CD8-positive, alpha-beta memory T cell (primary cell): ENCODE measurements at places on chromosomes 1 and 21.
A peak's percentile ranks its signal among the peaks of the same experiment; 100 is the strongest.

DNA sequence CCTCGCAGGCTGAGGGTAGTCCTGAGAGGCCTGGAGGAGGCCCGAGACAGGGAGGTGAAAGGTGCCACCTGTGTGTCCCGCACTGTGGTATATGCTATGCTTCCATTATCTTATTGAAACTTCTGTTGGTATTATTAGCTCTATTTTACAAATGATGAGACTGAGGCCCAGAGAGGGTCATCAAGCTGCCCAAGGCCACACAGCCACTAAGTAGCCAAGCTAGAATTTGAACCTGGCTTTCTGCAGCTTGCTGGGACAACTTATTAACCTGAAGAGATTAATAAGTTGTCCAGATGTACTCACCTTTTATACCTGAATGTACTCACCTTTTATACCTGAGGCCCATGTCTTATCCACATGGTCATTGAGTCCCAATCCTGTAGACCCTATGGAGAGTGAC, 83.0 kb downstream of the EPHB2 start:
- H3K27ac ChIP-seq = no peak overlapping the region
- no peaks in the 10 kb centered on the region for H3K27me3 ChIP-seq
- H3K4me1 ChIP-seq = no peaks in the 10 kb centered on the region
- no peak overlapping the region for H3K4me3 ChIP-seq

DNA sequence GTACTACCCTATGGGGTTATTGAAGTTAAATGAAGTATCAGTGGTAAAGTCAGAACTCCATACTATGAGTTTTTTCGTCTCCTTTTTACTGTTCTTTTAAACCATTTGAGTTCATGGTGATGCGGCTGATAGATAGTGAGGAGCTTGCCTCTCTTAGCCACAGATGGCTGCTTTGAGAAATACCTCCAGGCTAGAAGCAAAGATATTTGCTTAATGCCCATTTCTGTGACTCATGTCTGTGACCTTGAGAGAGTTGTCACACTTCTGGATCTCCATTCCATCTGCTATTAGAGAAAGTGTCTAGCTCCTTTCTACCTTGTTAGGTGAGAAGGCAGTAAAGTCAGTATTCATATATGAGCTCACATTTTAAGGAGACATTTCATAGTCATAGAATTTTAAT, 89.5 kb upstream of the PLXNA2 start:
- H3K27ac ChIP-seq = no peak overlapping the region
- H3K4me1 ChIP-seq = no peaks in the 10 kb centered on the region
- H3K4me3 ChIP-seq = no peak overlapping the region
- peaks cover 5% of the 10 kb centered on the region for H3K27me3 ChIP-seq
- no peaks in the 10 kb centered on the region for H3K36me3 ChIP-seq

GRCh38 chr1:64122588-64122987, 80.8 kb upstream of the UBE2U start:
- no peaks in the 10 kb centered on the region for H3K27me3 ChIP-seq
- H3K4me3 ChIP-seq = no peak overlapping the region
- no peak for DNase-seq
- H3K27ac ChIP-seq = no peak overlapping the region
- no peaks in the 10 kb centered on the region for H3K36me3 ChIP-seq
- no peaks in the 10 kb centered on the region for H3K4me1 ChIP-seq

DNA sequence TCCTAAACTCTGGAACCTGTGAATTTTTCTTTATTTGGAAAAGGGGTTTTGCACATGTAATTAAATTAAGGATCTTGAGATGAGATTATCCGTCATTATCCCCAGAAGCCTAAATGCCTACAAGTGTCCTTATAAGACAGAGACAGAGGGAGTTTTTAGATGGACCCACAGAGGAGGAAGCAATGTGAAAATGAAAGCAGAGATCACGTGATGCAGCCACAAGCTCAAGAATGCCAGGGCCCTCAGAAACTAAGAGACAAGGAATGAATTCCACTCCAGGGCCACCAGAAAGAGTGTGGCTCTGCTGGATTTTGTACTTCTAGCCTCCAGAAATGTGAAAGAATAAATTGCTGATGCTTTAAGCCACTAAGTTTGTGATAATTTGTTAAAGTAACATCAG, 183.6 kb upstream of the UBE2U start:
- H3K27ac ChIP-seq = no peak overlapping the region
- H3K36me3 ChIP-seq = no peaks in the 10 kb centered on the region
- peaks cover 8% of the 10 kb centered on the region for H3K4me1 ChIP-seq
- no peaks in the 10 kb centered on the region for H3K27me3 ChIP-seq
- H3K4me3 ChIP-seq = no peak overlapping the region
- no peak for DNase-seq

GRCh38 chr1:201881617-201882016, 7.1 kb upstream of the SHISA4 start:
- no peaks in the 10 kb centered on the region for H3K36me3 ChIP-seq
- no peaks in the 10 kb centered on the region for H3K27me3 ChIP-seq
- no peak overlapping the region for H3K4me3 ChIP-seq
- H3K4me1 ChIP-seq = no peaks in the 10 kb centered on the region
- no peak for DNase-seq

GRCh38 chr1:88736633-88737248, 52.7 kb downstream of the PKN2 start:
- H3K4me1 ChIP-seq = no peaks in the 10 kb centered on the region
- H3K4me3 ChIP-seq = no peak overlapping the region
- no peak overlapping the region for H3K27ac ChIP-seq
- DNase-seq = no peak
- no peaks in the 10 kb centered on the region for H3K36me3 ChIP-seq

DNA sequence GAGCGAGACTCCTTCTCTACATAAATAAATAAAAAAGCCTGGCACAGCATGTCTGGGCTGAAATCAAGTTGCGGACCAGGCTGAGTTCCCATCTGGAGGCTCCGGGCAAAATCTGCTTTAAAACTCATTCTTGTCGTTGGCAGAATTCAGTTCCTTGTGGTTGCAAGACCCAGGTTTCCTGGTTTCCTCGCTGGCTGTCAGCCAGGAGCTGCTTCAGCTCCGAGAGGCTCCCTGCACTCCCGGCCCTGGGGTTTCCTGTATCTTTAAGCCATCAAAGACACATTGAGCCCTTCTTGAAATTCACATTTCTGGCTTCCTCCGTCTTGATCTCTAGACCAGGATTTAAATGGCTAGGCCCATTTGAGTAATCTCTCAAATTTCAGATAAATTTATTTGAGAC, 20.6 kb upstream of the SCCPDH start:
- H3K4me3 ChIP-seq = no peak overlapping the region
- H3K36me3 ChIP-seq = no peaks in the 10 kb centered on the region
- no peak overlapping the region for H3K27ac ChIP-seq

GRCh38 chr1:207868251-207868773, 42.6 kb downstream of the CD34 start:
- H3K27me3 ChIP-seq = no peaks in the 10 kb centered on the region
- H3K36me3 ChIP-seq = peaks cover 11% of the 10 kb centered on the region
- peaks cover 84% of the 10 kb centered on the region for H3K4me1 ChIP-seq
- peak overlapping the region; percentile 83 for H3K27ac ChIP-seq
- peak overlapping the region; percentile 71 for H3K4me3 ChIP-seq
